Activated naive CD8-positive, alpha-beta T cell treated with anti-CD3 and anti-CD28 coated beads for 36 hours (primary cell): ENCODE measurements at places on chromosomes 6 and 20. TPM values are rescaled to one million over a fixed set of nuclear protein-coding genes. Genes with fewer than 3 reads are reported as not detected.
A peak's percentile ranks its signal among the peaks of the same experiment; 100 is the strongest.

The SPTLC3 gene
- total RNA-seq = 1.7 TPM

DNA sequence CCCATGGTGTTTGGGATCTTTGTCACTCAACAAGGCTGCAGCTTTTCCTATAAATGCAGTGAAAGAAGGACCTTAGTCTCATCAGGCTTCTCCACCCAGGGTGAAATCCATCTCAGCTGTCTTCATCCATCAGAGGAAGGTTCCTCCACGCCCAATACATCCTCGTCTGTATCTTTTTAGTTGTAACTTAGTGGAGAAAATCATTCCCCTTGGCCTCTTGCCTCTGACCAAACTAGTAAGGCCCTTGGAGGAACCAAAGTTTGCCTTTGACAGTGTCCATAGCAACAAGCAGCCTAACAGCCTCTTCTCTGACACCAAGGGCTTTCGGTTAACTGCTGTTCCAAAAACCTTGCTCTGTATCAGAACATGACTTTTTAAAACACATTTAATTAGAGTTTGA lies 230.3 kb upstream of the ECI2 start:
- no peak for DNase-seq

GRCh38 chr6:134253681-134254080 lies 64.2 kb downstream of the SGK1 start:
- DNase-seq = no peak

GRCh38 chr20:15582146-15582760 lies 991.0 kb downstream of the KIF16B start:
- DNase-seq = no peak

The PHACTR1 gene
- 0.58 TPM for total RNA-seq

The FKBP1A gene
- 324 TPM for total RNA-seq

- no peak for DNase-seq
These were observed 242.9 kb downstream of the TBX18 start for GRCh38 chr6:84521511-84521910.

DNA sequence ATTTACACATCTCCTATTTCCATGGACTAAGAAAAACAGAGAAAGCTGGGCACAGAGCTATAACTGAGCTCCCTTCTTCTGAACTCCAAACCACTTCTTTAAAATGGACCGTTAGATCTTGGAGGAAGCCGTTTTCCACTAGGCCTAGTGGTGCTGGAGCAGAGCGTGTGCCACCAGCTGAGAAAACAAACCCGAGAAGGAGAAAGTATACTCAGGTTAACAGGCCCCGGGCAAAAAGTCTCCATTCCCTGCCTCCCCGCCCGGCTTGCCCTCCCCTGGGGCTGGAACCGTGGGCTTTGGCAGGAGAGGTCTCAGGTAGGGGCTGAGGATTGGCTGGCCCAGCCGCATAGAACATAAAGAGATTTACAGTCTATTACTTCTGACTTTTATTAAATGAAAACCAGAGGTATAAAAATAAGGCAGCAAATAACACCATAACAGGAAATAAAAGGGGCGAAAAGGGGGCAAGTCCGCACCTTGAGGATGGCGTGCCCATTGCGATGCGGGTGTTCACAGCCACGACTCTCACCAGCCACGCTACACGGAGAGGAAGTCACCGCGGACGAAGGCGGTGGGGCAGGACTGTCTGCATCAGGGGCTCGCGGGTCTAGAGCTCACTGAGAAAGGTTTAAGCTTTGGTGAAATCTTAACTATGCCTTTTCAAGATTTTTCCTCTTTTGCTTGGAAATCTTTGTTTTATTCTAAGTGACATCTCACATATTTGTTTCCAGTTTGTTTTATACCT lies 191.2 kb upstream of the GMDS start:
- DNase-seq = no peak

DNA sequence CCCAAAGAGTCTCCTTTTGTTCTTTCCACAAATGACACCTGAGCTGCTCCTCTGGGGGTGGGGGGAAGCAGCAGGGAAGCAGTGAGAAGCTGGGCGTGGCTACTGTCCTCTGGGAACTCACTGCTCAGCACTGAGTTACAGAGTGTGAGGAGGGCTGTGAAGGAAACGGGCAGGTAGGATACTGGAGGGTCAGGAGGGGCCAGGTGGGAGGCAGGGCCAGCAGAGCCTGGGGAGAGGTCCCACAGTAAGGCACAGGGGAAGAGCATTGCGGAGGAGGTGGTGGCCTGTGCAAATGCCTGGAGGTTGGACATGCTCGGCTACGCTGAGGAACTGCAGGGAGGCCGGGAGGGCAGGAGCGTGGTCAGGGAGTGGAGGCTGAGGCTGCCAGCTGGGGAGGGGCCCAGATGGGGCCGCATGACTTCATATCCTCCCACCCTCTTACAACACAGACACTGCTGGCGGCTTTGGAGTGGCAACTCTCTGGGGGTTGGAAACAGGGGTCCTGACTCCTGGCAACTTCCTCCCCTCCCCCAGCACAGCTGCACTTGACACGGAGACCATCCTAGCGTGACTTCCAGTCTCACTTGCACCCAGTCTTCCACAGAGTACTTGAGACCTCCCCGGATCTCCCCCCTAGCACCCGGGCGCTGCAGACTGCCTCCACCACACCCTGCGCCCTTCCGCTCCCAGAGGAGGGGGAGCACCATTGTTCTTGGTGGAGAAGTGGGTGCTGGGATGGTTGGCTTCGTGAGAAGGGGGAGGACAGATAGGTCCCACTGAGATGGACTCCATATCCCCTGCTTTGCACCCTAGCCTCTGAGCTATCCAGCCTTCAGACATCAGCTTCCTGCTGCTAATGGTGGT lies 34.2 kb downstream of the RBM38 start:
- DNase-seq = no peak

The TFAP2B gene
- total RNA-seq = not detected

- no peak for DNase-seq
These were observed 661.6 kb downstream of the QKI start for GRCh38 chr6:164075981-164076615.

The DEFB112 gene
- total RNA-seq = not detected

DNA sequence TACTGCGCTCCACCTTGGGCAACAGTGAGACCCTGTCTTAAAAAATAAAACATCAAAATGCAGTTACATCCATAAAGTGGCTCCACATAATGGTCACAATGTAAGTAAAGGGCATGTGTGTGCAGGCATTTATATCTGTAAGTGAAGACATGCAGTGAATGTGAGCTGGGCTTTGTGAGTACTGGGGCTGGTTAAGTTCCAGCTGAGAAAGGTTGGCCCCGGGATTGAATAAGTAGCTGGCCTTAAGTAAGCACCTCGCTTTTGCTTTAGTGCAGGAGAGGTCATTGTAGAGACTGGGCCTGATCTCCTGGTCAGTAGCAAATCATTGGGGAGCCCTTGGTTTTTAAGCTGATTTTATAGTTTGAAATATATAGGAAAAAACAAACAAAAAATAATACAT lies 8.0 kb downstream of the QKI start:
- DNase-seq = no peak

The MRAP2 gene
- total RNA-seq = not detected

- DNase-seq = no peak
These were observed 154.2 kb upstream of the MAFB start for GRCh38 chr20:40843251-40843650.

The MOXD1 gene
- not detected for total RNA-seq

The EYS gene
- total RNA-seq = not detected

The C6orf15 gene
- not detected for total RNA-seq

- DNase-seq = no peak
These were observed 164.9 kb downstream of the SCML4 start for GRCh38 chr6:107658920-107659865.

The FAM217A gene
- total RNA-seq = not detected

GRCh38 chr6:107611094-107611810 lies 121.3 kb downstream of the SOBP start:
- no peak for DNase-seq

GRCh38 chr6:148307405-148307804 lies 35.2 kb upstream of the SASH1 start:
- DNase-seq = no peak

GRCh38 chr6:160092602-160093001 lies 29.0 kb upstream of the SLC22A1 start:
- no peak for DNase-seq

The HSPA1L gene
- total RNA-seq = 1.5 TPM

The PTK6 gene
- 0.16 TPM for total RNA-seq

- DNase-seq = peak; percentile 26
These were observed 891 bp downstream of the RSPO3 start for GRCh38 chr6:127119102-127120022.

GRCh38 chr6:169556758-169557548 lies 144.9 kb downstream of the WDR27 start:
- DNase-seq = peak; percentile 61

DNA sequence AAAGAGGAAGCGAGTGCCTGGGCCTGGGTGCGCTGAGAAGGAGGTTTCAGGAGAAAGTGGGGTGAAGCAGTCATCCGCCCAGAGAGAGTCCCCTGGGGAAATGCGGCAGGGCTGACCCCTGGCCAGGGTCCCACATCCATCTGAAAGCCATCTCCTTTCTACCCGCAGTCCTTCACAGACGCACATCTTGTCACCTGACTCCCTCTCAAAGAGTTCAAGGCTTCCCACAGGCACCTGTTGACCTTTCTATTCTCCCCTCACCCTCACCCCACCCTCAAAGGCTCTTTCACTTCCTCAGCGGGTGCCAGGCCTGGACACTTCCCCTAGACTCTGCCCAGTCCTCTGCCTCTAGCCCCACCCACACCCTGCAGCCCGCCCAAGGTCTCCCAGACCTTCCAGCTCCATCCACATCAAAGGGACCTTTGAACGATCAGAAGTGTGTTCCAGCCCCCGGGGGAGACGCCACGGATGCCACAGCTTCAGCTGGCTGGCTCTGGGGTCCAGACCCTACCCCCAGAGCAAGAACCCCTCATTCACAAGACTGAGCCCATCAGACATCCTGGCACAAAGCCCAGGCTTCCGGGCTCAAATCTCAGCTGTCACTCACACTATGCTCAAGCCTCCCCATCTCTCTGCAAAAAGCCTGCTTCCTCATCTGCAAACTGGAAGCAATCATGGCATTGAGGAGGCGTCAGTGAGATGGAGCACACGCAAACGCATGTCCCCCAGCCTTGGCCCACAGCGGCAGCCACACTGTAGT lies 2.1 kb downstream of the CTSZ start:
- DNase-seq = peak; percentile 55

DNA sequence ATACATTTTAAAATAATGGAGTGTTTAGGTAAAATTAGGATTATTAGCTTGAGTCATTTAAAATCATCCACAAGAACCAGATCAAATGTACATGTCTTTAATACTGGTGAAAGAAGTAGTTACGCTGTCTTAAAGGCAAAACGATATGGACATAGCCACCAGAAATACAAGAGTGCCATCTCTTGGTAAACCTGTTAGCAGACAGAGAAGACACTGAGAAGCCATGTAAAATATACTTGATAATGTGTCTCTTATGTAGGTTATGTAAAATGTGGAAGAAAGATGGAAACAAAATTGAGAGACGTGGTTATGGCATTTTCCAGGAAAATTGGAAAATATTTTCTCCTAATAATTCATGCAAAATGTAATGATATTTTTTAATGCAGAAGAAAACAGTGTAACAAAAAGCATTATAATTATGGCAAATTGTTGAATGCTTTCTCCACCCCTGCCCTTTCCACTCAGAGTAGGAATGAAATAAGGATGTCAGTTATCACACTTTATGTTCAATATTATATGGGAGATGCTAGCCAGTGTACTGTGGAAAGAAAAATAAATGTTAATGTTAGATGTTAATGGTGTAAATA lies 12.2 kb upstream of the SLC17A2 start:
- DNase-seq = no peak

- no peak for DNase-seq
These were observed 168.6 kb downstream of the GMPR start for GRCh38 chr6:16406966-16407365.

The HCK gene
- not detected for total RNA-seq

DNA sequence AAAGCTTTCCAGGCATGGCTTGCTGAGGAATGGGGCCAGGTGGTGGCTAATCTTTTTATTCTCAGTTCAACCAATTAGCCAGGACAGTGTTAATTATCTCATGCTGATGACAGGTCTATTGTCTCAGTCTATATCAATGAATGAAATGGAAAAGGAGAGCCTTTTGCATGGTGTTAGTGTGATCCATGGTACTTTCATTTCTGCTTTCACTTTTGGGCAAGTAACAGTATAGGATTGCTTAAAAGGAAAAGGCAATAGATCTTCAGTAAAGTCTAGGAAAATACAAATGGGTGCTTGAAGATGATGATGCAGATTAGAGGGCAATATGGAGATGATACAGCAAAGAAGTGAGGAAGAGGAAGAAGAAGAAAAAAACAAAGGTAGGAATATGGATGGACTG lies 430.3 kb downstream of the TFAP2A start:
- no peak for DNase-seq

DNA sequence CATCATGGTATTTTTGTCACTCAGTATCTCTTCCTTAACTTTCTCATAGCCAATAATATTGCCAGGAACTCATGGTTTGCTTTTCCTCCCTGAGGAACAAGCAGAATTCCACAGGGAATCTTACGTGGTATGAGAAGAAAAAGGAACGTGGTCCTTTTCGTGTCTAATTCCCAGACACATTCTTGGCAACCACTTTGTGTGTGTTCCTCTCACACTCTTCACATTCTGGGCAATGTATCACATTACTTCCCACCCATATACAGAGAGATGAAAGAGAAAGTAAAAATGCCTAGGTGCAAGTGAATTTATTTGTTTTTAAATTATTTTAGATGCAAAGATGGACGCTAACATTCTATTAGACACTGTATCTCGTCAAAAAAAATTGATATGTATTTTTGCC lies 102.7 kb downstream of the PTPRK start:
- DNase-seq = no peak

DNA sequence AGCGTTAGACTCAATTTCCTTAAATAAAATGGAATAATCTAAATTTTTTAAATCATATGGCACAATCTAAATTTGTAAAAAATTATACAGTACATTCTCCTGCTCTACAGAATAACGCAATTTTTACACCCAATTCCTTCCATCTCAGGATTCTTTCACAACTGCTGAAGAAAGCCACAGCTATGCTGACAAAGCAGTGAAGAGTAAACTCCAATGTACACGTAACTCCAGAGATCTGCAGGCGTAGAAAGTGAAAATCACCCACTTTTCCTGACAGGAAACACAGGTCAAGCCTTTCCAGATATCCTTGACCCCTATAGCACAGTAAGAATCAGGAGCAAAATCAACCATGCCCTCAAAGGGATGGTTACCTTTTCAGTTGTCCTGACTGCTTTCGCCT lies 27.4 kb downstream of the EPHA7 start:
- no peak for DNase-seq

GRCh38 chr6:138539876-138540275 lies 40.6 kb upstream of the NHSL1 start:
- DNase-seq = no peak

The C6orf62 gene
- 111 TPM for total RNA-seq

DNA sequence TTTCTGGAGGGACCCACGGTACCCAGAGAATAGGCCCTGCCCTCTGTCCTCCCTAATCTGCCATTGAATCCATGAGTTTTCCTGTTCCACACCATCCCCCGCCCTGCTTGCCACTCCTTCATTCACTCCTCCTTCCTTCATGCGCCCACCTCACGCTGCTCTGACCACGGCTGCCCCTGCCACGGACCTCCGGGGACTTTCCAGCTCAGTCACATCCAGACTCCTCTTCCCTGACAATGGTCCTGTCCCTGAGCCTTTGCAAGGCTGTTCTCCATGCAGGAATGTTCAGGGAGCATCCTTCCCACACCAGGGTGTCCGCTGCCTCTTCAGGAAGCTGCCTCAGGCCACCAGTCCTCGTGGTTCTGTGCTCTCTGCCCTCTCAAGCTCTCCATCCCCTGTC lies 25.9 kb downstream of the GLP1R start:
- no peak for DNase-seq

- DNase-seq = no peak
These were observed 40.6 kb downstream of the NINL start for GRCh38 chr20:25544734-25545133.

The PCED1A gene
- 24.2 TPM for total RNA-seq

- DNase-seq = no peak
These were observed 25.8 kb upstream of the SLC17A3 start for GRCh38 chr6:25899580-25900408.
